Common myeloid progenitor, CD34-positive (primary cell): ENCODE measurements at places on chromosomes 2 and 18.

DNA sequence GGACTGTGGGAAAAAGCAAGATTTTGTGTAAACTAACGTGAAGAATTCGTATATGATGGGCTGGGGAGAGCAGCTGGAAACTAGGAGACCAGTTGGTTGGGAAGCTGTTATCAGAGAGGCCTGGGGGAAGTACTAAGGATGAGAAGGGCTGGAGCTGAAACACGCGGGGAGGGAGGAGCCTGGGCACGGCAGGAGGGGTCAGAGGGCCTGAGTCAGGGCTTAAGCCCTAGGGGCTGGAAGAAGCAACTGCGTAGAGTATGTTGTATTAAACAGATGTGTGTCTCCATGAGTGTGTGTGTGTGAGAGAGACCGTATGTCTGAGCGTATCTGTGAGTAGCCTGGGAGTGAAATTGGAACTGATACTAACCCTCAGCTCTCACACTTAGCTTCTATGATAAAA is 8.4 kb downstream of the POMC start:
- DNase-seq: no peak

- peak; percentile 45 for DNase-seq
Measured at GRCh38 chr2:69559442-69560146, 83.9 kb downstream of the AAK1 start.

- no peak for DNase-seq
Measured at GRCh38 chr18:29285471-29285870, 1108.5 kb upstream of the CDH2 start.

DNA sequence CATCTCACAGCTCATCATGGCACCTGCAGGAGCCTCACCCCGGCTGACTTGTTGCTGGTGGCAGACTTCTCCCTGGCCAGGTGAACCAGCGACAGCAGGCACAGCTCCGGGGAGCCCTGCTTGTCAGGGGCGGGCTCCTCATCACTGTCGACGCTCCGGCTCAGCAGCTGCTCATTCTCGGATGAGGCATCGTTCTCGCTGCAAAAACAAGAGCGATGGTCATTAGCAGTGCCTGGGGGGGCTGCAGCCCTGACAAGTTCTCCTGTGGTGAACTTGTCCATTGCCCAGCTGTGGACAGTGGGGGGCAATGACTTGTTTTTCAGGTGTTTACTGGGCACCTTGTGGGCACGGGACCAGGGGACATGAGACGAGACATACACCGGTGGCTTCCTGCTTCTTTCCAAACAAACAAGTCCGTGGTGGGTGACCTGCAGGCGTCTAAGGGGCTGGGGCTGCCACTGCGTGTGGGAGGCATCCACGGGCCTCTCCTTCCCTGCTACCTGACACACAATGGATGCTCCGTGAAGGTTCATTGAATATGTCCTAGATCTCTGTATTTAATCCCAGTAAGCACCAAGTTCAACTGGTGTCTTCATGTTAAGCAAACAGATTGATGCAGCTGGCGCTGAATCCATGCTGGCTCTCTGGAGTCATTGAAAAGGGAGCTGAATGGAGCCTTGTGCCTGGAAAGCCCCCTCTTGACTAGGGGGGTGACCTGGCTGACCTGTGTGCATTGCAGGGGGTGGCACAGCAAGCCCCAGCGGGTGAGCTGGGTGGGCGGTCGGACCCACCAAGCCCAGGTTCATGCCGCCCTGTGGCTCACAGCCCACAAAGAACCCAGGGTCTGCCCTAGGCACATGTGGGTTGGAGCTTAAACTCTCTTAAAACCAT is 81.0 kb downstream of the EDAR start:
- DNase-seq: no peak

GRCh38 chr18:9950289-9951016 is 36.6 kb downstream of the VAPA start:
- peak; percentile 58 for DNase-seq

DNA sequence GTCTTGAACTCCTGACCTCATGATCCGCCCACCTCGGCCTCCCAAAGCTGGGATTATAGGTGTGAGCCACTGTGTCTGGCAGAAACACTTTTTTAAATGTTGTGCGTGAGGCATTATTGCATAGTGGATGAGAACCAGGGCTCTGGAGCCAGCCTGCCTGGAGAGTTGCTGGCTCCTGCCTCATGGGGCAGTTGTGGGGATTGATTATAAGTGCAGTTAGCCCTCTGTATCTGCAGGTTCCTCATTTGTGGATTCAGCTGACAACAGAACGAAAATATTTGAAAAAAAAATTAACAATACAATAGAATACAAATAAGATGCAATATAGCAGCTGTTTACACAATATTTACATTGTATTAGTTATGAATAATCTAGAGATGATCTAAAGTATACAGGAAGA is 129.4 kb upstream of the EML6 start:
- DNase-seq: peak; percentile 64

GRCh38 chr2:119064567-119064966 is 94.0 kb downstream of the C1QL2 start:
- DNase-seq: no peak

- no peak for DNase-seq
Measured at GRCh38 chr2:95333888-95334338, 36.8 kb downstream of the KCNIP3 start.

GRCh38 chr18:9570255-9570654 is 44.1 kb downstream of the PPP4R1 start:
- no peak for DNase-seq

- DNase-seq: peak; percentile 73
Measured at GRCh38 chr2:157497638-157498314, 53.9 kb upstream of the CYTIP start.

DNA sequence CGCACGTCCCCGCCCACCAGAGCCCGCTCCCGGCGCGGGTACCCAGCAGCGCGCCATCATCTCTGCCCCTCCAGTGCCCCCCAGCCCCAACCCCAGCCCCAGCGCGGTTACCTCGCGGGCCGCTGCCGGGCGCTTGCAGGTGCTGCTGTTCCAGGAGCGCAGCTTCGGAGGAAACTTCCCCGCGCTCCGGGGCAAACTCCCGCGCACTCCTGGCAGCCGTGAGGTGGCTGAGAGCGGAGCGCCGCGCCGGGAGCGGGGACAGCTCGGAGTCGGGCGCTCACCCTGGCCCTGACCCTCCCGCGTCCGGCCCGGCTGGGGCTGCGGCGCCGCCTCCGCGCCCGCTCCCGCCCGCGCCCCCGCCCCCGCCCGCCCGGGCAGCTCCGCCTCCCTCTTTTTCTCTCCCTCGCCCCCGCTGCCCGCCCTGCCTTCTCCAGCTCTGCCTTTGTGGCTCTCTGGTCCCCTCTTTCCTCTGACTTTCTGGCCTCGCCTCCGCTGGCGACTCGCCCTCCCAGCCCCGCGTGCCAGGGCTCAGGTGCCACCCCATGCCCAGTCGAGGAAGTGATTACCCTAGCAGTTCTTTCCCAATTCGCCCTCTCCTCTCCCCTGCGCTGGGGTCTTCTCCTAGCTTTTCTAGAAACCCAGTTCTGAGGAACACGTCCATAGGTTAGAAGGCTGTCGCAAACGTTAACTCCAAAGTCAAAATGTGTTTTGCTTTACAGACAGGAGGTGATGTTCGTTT is at the start of gene CHST9:
Gene CHST9 (minus strand): TSS at position 284 of the 739 bp plus-strand sequence. CDS start 42,499 bp downstream, outside the sequence.
- no peak for DNase-seq

- peak; percentile 32 for DNase-seq
Measured at GRCh38 chr18:25348386-25349130, 3.4 kb downstream of the ZNF521 start.

GRCh38 chr18:59551902-59552635 is 145.2 kb downstream of the CCBE1 start:
- DNase-seq: no peak

DNA sequence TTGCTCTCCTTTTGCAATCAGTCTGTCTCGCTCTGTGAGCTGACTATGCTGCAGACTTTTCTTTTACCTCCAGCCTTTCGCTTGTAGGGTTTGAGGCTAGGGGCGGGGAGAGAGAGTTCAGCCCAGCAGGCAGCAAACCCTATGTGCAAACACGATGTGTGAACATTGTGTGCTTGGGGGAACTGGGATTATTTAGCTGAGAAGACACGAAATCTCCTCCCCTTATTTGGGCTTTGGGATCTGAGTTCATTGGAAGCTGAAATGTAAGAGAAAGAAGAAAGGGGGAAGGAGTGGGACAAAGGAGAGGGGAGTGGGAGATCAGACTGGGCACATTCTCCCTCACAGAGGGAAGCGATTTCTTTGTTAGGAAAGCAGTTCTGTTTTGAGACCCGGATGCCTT is 189.6 kb upstream of the TNP1 start:
- DNase-seq: no peak

DNA sequence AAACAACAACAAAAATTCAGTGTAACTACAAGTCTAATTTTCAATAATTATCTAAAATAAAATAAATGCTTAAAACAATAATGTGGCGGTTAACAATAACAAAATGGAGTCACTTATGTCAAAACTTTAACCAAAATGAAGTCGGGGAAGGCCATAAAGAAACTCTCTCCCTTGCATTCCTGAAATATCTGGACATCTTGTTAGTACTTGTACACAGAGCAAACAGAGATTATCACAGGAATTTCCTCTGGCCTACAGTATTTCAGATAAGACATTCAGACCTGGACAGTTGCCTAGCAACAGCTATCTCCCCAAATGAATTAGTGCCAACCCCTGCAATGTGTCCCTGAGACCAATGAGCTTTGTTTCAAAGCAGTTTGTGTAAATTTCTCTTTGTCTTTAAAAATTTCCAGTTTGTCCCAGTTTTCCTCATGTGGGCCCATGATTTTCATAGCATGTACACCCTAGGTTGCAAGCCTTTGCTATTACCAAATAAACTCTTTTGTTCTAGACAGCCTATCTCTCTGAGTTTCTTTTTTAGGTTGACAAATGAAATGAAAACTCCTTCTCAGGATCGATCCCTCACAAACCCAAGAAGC is 68.6 kb downstream of the EXOC6B start:
- peak; percentile 20 for DNase-seq
